WTC11 (cell line): ENCODE measurements at places on chromosomes 4 and X. TPM values are rescaled to one million over a fixed set of nuclear protein-coding genes. Genes with fewer than 3 reads are reported as not detected.

- no peak overlapping the region for H3K4me3 ChIP-seq
- H3K27ac ChIP-seq: no peak overlapping the region
- no peaks in the 10 kb centered on the region for H3K4me1 ChIP-seq
- no peak for DNase-seq
- no peaks in the 10 kb centered on the region for H3K27me3 ChIP-seq
- H3K36me3 ChIP-seq: no peaks in the 10 kb centered on the region
These were observed 1.5 kb downstream of the P2RY8 start for GRCh38 chrX:1535241-1536041.

GRCh38 chr4:88803600-88804096 is 106.0 kb upstream of the NAP1L5 start:
- H3K27ac ChIP-seq: no peak overlapping the region
- no peak for DNase-seq
- H3K4me1 ChIP-seq: no peaks in the 10 kb centered on the region
- H3K36me3 ChIP-seq: no peaks in the 10 kb centered on the region
- no peak overlapping the region for H3K4me3 ChIP-seq

- H3K27ac ChIP-seq: no peak overlapping the region
- H3K4me3 ChIP-seq: no peak overlapping the region
- no peaks in the 10 kb centered on the region for H3K27me3 ChIP-seq
- no peaks in the 10 kb centered on the region for H3K4me1 ChIP-seq
- peaks cover 4% of the 10 kb centered on the region for H3K36me3 ChIP-seq
- DNase-seq: no peak
These were observed 849.6 kb upstream of the POU3F4 start for GRCh38 chrX:82658492-82658891.

DNA sequence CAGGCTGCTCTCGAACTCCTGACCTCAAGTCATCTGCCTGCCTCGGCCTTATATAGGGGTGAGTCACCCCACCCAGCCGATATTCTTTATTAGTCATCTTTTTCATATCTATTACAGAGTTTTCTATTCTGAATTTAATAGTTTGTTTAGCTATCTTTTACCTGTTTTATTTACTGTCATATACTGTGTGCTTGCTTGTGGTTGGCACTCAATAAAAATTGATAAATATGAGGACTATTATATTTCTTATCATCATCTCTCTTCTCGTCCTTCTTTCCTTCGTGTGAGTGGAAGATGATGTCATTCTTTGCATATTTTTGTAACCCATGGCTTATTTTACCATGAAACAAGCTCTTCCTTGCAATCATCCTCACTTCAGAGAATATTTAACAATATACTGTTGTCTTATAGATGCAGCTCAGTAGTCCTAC is 265.5 kb downstream of the ARHGAP24 start:
- H3K27ac ChIP-seq: no peak overlapping the region
- H3K4me1 ChIP-seq: peaks cover 22% of the 10 kb centered on the region
- no peaks in the 10 kb centered on the region for H3K27me3 ChIP-seq
- H3K4me3 ChIP-seq: no peak overlapping the region

DNA sequence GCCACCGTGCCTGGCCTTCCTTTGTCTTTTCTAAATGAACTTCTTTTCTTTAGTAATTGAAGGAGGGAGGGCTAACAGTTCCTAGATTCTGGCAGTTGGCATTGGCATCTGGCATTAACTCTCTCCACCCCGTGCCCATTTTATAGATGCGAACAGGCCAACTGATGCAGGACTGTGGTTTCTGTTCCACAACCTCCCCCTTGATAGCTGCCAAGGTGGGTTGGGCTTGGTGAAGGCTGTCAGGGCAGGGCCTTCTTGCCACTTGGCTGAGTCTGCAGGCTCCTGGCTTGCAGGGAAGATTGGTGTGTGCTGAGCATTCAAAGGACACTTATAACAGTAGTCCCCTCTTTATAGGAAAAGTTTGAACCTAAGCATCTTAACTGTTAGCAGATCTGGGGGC is 4.3 kb downstream of the SOWAHD start:
- DNase-seq: no peak

- no peak overlapping the region for H3K4me3 ChIP-seq
- no peak overlapping the region for H3K27ac ChIP-seq
- no peaks in the 10 kb centered on the region for H3K4me1 ChIP-seq
- H3K27me3 ChIP-seq: no peaks in the 10 kb centered on the region
- H3K36me3 ChIP-seq: no peaks in the 10 kb centered on the region
- no peak for DNase-seq
These were observed 124.5 kb upstream of the CASK start for GRCh38 chrX:42047886-42048285.

DNA sequence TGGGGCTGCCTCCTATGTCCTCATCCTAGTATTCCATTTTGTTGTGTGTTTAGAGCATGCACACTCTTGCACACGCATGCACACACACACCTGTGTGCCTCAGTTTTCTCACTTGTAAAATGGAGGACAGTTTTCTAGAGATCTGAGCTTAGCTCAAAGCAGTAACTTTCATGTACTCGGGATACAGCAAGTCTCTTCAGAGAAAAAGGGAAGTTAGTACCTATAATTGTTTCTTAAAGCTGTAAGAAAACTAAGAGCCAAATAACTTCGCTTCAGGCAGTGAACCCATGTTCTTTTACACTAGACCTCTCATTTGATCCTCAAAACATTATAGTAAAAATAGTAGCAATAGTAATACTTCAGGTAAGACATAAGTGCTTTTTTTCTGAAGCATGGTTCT is 49.6 kb downstream of the KIT start:
- H3K4me1 ChIP-seq: no peaks in the 10 kb centered on the region
- no peak overlapping the region for H3K27ac ChIP-seq
- DNase-seq: no peak
- H3K27me3 ChIP-seq: no peaks in the 10 kb centered on the region
- H3K4me3 ChIP-seq: no peak overlapping the region

DNA sequence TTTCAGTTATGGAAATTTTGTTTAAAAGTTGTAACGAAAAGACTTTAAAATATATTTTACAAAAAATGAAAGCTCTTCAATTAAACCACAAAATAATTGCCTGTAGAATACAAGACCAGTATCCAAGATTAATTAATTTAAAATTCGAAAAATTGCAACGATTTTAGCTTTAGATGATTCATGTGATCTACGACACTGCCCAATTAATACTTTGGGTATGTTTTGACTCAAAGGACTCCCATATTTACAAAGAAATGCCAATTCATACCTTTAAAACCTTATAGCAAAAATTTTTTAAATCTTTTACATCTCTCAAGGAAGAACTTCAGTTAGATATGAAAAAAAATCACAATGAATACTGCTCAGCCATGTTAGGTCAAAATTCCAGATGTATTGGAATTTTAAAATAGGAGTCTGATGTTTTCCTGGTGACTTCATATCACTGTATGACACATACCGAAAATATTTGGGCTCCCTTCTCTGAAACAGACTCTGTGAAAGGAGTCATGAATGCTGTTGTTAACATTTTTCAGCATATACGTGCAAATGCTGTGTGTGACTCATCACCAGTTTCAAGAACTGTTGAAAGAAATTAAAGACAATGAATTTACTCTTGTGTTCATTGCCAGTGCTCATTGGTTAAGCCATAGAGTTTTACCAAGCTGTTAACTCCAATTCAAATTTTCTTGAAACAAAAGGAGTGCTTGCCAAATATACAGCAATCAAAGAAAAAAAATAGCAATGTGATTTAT is 13.8 kb upstream of the SMS start:
- no peaks in the 10 kb centered on the region for H3K36me3 ChIP-seq
- DNase-seq: no peak
- H3K4me3 ChIP-seq: no peak overlapping the region
- H3K27ac ChIP-seq: peak overlapping the region; percentile 82
- H3K27me3 ChIP-seq: no peaks in the 10 kb centered on the region; the same call in 1 of the 2 replicates
- peaks cover 18% of the 10 kb centered on the region for H3K4me1 ChIP-seq

- peaks cover 12% of the 10 kb centered on the region for H3K4me1 ChIP-seq
- peaks cover 2% of the 10 kb centered on the region; the same call in 1 of the 2 replicates for H3K27me3 ChIP-seq
- H3K27ac ChIP-seq: no peak overlapping the region
- no peak for DNase-seq
- no peak overlapping the region for H3K4me3 ChIP-seq
These were observed 139.4 kb upstream of the TENM3 start for GRCh38 chr4:182103614-182104319.

DNA sequence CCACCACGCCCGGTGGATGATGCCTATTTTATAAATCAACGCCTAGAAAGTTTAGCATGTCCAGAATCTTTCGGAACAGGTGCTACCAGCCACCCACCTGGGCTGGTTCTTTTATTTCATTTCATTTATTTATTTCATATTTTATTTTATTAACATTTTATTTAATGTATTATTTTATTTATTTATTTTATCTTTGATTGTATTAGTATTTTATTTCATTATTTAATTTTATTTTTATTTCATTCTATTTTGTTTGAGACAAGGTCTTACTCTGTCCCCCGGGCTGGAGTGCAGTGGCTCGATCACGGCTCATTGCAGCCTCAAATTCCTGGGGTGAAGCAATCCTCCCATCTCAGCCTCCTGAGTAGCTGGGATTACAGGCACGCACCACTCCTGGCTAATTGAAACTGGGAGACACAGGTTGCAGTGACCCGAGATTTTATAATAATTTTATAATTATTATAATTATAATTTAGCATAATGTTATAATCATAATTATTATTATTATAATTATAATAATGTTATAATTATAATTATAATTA is 187.2 kb downstream of the SHOX start:
- H3K4me3 ChIP-seq: no peak overlapping the region
- peaks cover 5% of the 10 kb centered on the region; the same call in 1 of the 2 replicates for H3K36me3 ChIP-seq
- no peak for DNase-seq
- H3K4me1 ChIP-seq: no peaks in the 10 kb centered on the region
- no peak overlapping the region for H3K27ac ChIP-seq

DNA sequence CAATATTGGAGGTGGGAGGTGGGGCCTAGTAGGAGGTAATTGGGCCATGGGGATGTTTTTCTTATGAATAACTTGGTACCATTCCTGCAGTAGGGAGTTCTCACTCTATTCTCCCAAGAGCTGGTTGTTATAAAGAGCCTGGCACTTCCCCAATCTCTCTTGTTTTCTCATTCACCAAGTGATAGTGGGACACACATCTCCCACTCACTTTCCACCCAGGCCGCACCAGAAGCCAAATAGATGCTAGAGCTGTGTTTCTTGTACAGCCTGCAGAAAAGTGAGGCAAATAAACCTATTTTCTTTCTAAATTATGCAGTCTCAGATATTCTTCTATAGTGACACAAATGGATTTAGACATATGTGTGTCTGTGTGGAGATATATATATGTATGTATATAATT is 117.6 kb downstream of the ANKRD50 start:
- no peaks in the 10 kb centered on the region; the same call in 1 of the 2 replicates for H3K27me3 ChIP-seq
- H3K27ac ChIP-seq: no peak overlapping the region
- H3K4me3 ChIP-seq: no peak overlapping the region
- H3K4me1 ChIP-seq: peaks cover 28% of the 10 kb centered on the region

Gene RBMXL3
- not detected in 3 replicates for total RNA-seq

Gene WAS
- total RNA-seq: 0.79 to 1.6 TPM (median 0.96 TPM) in 3 replicates

Gene NR3C2
- total RNA-seq: 2.6 to 3.6 TPM (median 2.8 TPM) in 3 replicates
